ENCODE measurements at places on chromosomes 6 and 20. TPM values are rescaled to one million over a fixed set of nuclear protein-coding genes. Genes with fewer than 3 reads are reported as not detected.

GRCh38 chr6:17941318-17941717 lies 46.1 kb downstream of the KIF13A start:
- no peak for DNase-seq

DNA sequence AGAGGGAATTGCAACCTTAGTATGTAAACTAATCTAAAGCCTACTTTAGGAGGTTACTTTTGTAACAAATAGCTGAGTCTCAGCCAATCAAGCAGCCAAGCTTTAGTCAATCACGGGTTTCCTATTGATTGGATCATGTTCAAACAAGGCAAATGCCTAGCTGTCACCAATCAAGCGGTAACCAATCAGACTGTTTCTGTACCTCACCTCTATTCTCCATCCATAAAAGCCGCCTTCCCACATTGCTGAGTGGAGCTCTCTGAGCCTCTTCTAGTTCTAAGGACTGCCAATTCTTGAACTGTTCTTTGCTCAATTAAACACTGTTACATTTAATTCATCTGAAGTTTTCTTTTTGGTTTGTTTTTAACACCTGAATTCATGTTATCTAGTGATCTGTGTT lies 148.4 kb upstream of the BMP5 start:
- DNase-seq = no peak

DNA sequence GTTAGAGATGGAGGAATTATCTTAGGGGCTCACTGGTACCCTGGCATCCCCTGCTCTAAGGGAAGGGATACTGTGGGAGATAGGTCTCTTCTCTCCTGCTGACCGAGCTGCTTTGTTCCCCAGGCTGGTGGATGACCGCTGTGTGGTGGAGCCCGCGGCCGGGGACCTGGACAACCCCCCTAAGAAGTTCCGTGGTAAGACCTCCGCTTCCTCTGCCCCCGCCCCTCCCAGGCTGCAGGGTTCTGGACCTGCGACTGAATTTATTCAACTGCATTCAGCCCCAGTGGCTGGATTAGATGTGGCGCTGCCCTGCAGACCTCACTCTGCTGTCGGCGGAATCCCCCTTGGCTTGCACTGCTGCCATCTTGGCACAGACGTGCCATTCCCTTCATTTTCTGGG lies 19.2 kb downstream of the ITPR3 start:
- no peak for DNase-seq

The SYS1 gene
- 74.7 TPM for total RNA-seq

The TMX4 gene
- total RNA-seq = 9.4 TPM

The SLC17A1 gene
- not detected for total RNA-seq
